ENCODE measurements at places on chromosomes 16 and 17.

- no peak for DNase-seq
These were observed 6.8 kb downstream of the FHOD1 start for GRCh38 chr16:67240506-67240905.

DNA sequence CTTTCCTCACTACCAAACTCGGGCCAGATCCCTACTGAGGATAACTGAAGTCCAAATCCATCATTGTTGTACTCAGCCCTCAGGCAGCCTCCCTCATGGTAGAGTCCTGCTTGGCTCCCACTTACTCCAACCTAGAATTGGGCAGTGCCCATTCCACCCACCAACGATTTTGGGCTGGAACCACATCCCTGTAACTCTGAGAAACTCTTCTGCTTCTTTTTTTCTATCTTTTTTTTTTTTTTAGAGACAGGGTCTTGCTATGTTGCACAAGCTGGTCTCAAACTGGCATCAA, 1.2 kb downstream of the PRR14 start:
- no peak for DNase-seq

DNA sequence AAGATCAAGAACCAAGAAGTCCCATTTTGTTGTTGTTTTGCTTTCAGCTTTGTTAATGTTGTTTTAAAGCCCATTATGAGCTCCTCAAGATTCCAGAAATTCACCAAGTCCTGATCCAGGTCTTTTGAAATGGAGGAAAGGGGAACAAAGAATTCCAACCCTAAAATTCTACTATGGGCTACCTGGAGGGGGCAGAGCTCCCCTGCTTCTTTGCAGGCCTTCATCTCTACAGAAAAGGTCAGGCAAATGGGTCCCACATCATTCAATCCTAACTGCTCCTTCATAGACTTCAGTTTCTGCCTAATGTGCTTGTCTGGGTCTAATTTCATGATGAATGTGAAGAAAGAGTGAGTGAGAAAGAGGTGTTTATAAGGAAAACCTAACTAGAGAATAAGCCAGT, 375.5 kb downstream of the TOX3 start:
- DNase-seq: no peak

DNA sequence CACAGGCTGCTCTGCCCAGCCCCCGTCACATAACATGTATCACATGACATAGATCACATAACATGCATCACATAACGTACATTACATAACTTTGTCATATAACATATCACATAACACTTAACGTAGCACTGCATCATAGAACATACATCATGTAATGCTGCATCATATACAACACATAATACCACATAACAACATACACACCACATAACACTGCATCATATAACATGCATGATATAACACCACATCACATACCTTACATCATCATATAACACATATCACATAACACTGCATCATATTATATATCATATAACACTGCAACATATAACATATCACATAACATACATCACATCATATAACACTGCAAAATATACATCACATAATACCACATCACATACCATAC, 83.8 kb downstream of the AXIN2 start:
- no peak for DNase-seq

DNA sequence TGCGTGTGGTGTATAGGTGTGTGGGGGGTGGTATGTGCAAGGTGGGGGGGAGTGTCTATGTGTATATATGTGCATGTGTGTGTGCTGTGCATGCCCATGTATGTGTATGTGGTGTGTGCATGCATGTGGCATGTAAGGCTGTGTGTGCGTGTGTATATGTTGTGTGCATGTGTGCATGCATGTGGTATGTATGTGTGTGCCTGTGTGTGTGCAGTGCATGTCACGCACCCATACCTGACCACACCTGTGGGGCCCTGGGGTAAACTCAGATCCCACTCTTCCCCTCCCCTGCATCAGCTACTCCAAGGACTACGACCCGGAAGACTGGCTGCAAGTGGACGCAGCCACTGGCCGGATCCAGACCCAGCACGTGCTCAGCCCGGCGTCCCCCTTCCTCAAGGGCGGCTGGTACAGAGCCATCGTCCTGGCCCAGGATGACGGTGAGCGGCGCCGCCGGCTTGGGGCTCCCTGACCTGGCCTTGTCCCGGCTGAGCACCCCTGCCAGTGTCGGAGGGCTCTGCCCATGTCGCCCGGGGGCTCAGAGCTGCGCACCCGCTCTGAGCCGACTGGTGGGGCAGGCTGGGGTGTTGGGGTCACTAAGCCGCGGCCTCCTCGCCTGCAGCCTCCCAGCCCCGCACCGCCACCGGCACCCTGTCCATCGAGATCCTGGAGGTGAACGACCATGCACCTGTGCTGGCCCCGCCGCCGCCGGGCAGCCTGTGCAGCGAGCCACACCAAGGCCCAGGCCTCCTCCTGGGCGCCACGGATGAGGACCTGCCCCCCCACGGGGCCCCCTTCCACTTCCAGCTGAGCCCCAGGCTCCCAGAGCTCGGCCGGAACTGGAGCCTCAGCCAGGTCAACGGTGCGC, 9.1 kb downstream of the SLC22A31 start:
- DNase-seq: no peak

- DNase-seq: no peak
These were observed 78.5 kb upstream of the C16orf82 start for GRCh38 chr16:26988186-26988585.

DNA sequence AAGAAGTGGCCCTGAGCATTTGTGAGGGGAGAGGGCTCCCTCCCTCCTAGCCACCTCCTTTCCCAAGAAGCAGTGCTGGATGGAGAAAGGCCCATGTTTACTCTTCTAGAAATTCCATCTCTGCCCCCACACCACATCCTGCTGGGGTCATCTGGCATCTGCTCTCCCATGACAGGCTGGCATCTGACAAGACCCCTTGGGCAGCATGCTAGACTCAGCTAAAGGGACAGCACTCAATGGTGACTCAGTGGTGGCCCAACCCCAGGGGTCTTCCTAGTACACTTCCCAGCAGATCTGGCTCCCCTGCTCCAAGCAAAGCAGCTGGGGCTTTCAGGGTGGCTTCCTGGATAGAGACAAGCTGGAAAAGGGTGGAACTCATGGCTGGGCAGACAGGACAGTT, 14.4 kb downstream of the SLC38A7 start:
- no peak for DNase-seq

DNA sequence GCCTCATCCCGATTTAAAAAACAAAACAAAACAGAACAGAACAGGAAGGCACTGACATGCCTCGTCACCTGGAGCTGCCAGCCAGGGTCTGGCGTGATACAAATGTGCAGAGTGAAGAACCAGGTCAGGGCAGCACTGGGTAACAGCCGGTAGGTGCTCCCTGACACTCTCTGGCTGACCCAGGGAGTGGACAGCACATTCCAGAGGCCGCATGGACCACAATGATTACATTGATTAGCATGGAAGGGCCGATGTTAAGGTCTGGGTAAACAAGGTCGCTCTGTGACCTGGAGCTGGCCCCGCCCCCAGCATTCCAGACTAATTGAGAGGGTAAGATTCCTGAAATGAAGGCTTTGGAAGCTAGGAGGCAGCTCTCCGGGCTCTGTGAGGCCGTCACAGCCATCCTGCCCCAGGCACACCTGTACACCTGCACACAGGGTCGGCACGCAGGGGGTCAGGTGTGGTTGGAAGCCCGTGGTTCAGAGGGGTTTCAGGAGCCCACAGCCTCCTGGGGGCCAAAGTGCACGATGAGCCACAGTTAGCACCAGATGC, 21.4 kb downstream of the PIEZO1 start:
- DNase-seq: no peak

DNA sequence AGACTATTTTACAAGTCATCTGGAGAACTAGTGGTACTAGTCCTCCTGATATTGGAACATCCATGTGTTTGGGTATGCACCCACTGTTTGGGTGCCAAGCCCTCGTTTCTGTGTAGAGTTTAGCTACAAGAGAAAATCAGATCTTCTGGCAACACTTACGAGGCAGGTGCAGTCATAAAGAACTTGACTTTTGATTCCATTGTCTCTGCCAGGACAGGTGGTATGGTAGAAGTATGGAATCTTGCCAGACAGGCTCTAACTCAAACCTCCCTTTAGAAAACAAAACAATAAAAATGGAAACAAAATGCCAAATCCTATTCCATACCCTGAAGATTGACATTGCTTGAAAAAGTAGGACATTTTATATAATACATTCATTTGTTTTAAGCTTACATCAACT, 16.0 kb downstream of the RNF43 start:
- no peak for DNase-seq

- DNase-seq: no peak
These were observed 1.6 kb upstream of the ASPA start for GRCh38 chr17:3474212-3474611.

DNA sequence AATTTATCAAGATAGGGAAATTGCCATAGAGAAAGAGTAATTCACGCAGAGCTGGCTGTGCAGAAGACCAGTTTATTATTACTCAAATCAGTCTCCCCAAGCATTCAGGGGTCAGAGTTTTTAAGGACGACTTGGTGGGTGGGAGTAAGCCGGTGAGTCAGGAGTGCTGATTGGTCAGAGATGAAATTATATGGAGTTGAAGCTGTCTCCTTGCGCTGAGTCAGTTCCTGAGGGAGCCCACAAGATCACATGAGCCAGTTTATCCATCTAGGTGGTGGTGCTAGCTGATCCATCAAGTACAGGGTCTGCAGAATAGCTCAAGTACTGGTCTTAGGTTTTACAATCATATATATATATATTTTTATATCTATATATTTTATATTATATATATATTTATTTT, 6.0 kb upstream of the AQP8 start:
- peak; percentile 14 for DNase-seq

DNA sequence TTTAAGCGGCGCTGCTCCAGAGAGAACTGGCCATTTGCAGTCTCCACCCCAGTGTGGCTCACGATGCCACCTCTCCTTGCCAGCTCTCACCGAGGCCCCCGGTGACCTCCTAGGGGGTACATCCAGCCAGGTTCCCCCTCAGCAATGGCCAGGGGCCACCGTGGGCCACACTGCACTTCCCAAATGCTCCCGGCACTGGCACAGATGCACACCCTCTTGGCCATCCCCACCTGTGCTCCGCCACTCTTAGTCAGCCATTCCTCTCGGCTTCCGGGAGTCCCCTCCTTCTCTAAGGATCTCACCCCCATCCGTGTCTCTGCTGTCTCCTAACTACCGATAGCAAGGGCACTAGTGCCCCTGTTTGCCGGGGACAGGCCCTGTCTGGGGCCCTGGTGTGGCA, 25.8 kb downstream of the MLYCD start:
- DNase-seq: no peak

DNA sequence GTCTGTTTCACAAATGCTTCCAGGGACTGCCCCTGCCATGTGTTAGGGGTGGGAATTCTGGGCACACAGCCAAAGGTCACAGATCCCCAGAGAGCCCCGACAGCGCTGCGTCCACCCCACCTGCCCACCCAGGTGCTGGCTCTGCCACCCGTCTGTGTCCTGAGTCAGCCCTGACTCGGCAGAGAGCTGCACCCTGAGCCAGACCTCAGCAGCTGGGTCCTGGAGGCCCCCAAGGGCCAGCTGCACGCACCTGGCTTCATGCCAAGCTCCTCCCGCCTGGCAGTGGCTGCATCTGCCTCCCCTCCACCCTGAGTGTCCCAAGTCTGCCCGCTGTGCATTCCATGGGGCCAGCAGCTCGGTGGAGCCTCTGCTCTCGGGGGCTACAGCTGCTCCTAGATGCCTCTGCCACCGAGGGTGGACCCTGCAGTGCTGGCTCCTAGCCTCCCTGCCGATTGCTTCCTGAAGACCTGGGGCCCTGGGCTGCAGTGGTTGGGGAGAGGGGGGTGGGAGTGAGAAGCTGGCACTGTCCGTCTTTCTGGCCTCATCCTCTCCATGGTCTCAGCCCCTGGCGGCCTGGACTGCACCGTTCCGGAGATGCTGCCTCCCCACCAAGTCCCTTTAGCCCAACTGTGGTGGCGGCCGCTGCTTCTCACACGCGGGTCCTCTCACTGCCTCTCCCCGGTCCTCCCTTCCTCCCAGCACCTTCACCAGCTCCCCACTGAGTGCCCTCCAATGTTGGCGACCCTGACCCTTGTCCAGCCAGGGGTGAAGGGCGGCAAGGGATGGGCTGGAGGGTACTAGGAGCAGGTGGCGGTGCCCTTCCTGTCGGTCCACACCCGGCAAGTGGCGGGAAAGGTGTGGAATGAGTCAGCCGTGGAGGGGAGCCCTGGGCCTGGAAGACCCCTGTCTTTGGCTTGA, 3.0 kb downstream of the SECTM1 start:
- DNase-seq: no peak

- no peak for DNase-seq
These were observed 38.9 kb upstream of the C1QL1 start for GRCh38 chr17:45006927-45007461.

DNA sequence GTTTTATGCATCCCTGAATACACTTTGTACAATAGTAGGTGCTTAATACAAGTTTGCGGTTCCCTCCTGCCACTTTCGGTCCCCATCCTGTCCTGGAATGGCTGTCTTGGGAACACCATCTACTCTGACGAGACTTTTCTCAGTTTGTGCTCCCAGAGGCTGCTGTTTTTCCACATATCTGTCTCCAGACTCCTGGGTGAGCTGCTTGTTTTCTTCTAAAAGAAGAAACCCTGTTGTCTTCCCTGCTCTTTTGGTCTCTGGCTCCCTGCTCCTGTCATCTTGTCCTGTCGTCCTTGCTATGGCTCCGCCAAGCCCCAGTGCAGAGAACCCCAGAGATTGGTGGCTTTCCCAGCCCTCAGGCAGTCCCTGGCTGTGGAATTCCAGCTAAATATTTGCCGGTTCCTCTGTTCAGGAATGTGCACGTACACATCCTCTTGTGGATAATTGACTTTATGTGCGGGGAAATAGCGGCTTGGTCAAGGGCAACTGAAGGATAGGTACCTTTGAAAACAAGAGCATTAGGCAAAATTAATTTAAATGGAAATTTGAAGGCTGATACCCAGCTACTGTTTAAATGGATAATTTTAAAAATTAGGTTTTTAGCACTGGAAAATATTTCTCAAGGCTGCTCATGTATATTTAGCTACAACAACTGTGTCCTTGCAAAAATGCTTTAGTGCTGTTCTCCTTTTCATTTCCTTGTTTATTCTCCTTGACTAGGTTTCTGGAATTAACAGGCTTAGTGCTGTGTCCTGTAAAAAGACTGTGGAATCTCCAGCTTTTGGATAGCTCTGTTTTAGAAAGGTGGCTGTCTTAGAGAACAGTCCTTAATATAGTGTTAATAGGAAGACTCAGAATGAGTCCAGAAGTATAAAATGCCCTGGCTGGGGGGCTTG, 50.2 kb upstream of the SLC12A3 start:
- no peak for DNase-seq

DNA sequence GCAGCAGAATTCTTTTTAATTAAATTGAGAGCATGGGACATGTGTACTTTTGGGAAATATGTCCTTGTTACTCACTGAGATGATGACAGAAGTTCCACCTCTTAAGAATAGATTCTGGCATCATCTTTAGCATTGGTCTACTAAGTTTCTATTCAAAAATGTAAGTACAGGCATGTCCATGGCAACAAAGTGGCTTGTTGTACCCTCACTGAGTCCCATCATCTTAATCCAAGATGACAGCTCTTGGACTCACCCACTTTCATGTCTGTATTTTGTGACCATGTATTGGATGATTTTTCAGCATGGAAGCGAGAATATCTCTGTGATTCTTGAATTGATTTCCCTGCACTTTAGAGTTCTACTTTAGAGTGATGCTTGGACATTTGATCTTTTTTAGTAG, 33.1 kb upstream of the NAGLU start:
- no peak for DNase-seq

- DNase-seq: no peak
These were observed 9.5 kb upstream of the GUCY2D start for GRCh38 chr17:7992924-7993323.

Measured in activated T-cell treated with anti-CD3 and anti-CD28 coated beads for 48 hours (primary cell).